ENCODE measurements at places on chromosomes 5 and 9.

- DNase-seq, result no peak
Measured at GRCh38 chr5:167638816-167639215, 652.6 kb upstream of the WWC1 start.

DNA sequence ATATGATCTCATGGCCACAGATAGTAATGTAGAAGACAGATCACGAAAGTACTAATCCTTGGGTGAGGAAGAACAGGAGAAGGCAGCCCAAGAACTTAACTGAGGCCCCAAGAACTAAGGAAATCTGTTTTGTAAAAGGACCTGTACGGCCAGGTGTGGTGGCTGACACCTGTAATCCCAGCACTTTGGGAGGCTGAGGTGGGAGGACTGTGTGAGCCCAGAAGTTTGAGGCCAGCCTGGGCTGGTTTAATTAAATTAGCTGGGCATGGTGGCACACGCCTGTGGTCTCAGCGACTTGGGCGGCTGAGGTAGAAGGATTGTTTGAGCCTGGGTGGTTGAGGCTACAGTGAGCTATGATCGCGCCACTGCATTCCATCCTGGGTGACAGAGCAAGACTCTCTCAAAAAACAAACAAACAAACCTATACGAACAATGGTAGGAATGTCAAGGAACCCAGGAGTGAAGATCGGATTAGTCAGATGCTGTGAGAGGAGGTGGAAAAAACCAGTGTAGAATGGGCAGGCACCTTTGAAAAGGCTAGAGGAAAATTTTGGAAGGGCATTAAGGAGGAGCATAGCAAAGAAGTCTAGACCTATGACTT is 283.8 kb upstream of the DMRT1 start:
- no peak for DNase-seq

DNA sequence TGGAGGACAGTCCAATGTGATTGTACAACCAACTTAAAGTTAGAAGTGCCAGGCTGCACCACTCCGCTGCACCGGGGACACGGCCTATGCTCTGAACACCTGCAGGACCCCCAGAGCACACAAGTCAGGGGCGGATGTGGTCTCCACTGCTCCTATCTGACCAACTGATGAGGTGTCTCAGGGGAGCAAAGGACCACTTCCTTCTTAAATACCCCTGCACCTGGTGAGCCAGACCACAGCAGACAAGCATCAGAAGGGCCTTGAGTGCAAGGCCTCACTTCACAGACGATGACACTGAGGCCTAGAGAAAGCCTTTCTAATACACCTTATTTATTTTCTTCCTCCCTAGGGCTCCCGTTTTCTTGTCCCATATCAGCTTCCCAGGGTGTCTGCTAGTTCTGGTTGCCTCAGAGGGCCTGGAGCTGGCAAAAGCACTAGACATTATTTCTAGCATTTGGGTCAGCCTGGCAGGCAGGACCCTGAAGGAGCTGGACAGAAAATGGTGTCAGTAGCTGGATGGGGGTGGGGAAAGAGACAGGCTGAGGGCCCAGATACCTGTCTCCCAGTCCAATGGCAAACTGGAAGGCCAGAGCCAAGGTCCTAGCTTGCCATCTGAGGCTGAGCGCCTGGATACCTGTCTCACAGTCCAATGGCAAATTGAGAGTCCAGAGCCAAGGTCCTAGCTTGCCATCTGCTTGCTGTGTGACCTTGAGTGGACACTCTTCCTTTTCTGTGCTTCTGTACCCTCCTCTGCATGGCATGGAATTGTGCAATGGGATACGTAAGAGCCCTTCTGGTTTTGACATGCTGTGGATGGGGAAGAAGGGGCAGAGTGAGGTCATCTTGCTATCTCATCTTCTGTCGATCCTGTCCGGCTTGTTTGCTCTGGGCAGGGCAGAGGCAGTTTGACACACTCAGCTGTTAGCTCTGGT is 9.0 kb downstream of the CCDC69 start:
- DNase-seq, result no peak

DNA sequence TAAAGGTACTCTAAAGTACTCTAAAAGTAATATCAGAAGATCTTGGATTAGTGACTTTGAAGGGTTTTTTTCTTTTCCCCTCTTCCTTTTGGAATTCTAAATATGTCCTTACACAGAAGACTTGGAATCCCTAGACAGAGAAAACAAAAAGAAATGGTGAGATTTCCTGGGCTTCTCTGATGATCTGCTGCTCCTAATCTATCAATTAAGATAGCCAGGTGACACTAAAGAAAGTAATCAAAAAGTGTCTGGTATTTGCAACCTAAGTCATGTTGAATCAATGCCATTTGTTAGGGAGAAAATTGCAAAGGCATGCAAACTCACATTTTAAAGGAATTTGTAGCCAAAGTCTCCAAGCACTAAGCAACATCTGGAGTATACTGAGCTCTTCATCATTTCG is 29.5 kb upstream of the MYO10 start:
- DNase-seq, result peak; percentile 17

GRCh38 chr5:136906545-136906944 is 541.2 kb upstream of the TRPC7 start:
- DNase-seq, result no peak

DNA sequence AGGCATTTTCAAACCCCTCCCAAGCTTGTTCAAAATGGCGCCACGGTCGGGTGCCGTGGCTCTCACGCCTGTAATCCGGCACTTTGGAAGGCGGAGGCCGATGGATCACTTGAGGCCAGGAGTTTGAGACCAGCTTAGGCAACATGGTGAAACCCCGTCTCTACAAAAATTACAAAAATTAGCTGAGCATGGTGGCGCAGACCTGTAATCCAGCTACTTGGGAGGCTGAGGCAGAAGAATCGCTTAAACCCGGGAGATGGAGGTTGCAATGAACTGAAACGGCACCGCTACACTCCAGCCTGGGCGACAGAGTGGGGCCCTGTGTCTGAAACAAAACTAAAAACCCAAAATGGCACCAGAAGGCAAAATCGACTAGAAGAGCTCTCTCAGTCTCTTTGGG is 142.0 kb downstream of the MTX3 start:
- no peak for DNase-seq

DNA sequence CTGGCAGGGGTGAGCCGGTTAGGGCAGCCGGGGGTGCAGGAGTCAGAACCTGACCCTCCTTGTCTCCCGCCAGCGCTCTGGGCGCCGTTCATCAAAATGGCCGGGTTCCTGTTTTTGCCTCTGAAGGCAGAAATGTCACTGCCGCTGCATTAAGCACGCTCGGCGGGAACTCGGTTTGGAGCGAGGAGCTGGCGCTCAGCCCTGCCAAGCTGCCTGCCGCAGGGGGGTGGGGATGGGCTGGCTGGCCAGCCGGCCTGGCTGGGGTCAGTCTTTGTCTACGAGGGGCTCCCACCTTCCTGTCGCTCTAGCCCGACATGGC is 63.7 kb downstream of the CXXC5 start:
- DNase-seq, result no peak

- DNase-seq, result no peak
Measured at GRCh38 chr9:133770076-133770777, 32.1 kb upstream of the SARDH start.

GRCh38 chr5:9622971-9623421 is 7.2 kb downstream of the TAS2R1 start:
- peak; percentile 92 for DNase-seq

GRCh38 chr9:110575169-110575568 is 4.4 kb downstream of the SVEP1 start:
- DNase-seq, result no peak

- no peak for DNase-seq
Measured at GRCh38 chr9:13095056-13095455, 184.4 kb downstream of the MPDZ start.

- peak; percentile 61 for DNase-seq
Measured at GRCh38 chr5:139708877-139709581, 60.9 kb downstream of the CXXC5 start.

DNA sequence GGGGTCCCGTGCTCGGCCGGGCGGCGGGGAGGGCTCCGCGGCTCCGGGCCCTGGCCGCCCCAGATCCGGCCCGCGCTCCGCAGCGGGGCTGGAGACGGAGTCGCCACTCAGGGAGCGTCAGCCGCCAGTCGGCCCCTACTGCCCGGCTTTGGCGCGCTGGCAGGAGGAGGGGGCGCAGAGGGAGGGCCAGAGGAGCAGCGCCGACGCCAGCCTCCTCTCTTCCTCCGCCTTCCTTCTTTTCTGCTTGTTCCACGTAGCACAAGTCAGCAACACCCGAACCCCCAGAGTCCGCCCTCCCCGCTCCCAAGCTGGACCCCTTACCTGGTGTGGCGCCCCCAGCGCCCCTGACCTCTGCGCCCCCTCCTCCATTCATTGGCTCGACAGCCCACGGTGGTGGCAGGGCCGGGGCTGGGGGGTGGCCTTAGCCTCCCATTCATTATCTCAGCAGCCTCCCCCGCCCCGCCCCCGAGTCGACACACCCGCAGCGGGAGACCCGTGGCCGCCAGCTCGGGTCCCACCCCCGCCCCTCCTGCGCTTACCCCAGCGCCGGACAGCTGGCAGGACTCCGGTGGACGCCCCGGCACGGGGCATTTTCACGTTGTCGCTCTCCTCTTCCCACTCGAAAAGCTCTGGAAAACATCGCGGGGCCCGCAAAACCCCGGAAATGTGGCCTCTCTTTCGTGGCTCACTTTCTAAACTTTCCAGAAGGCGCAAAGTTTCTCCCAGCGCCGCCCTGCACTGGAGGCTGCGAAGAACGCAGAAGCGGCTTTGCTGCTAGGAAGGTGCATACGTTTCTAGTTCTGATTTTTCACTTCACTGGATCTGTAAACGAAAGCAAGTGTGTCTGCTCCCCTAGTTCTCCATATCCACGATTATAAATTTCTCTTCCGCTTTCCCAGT is at the start of gene LPAR1:
Gene LPAR1, minus strand, starts transcription at position 140 of the 900 bp plus-strand sequence. CDS start 66,353 bp downstream, outside the sequence.
- DNase-seq, result peak; percentile 61

DNA sequence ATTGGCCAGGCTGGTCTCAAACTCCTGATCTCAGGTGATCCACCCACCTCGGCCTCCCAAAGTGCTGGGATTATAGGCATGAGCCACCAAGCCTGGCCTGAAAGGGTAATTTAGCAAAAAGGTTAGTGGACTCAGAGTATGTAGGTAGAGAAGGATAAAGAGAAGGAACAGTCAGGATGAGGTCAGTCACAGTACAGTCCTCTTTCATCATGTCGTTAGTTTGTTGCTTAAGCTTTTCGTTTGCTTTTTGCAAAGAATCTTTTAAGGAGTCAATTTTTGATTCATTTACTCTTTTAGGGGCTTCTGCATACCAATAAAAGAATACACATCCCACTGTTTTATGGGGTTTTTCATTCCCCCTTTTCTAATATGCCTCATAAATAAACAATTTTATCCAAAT is 17.8 kb upstream of the GBGT1 start:
- DNase-seq, result no peak

- DNase-seq, result no peak
Measured at GRCh38 chr9:37398464-37399025, 24.0 kb upstream of the GRHPR start.

DNA sequence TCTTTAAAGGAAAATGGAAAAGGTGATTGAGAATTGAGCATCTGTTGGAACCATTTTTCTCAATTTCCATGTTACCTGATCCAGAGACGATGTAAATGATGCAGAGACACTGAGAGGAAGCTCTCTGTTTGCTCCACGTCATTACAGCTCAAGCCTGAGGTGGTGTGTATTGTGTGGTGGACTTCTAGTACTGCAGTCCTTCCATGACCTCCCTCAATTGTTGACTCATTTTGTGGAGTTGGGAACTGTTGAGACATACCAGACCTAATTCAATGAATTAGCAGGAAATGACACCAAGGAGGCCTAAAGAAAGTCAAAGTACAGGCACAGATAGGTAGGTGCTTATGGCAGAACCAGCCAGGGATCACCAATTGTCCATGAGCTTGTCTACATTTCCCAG is 15.6 kb upstream of the LVRN start:
- peak; percentile 39 for DNase-seq

GRCh38 chr9:71333321-71333720 is 211.9 kb upstream of the TRPM3 start:
- no peak for DNase-seq

GRCh38 chr5:6407558-6408259 is 29.4 kb upstream of the MED10 start:
- no peak for DNase-seq

GRCh38 chr5:140250386-140250785 is 52.5 kb downstream of the PFDN1 start:
- no peak for DNase-seq

DNA sequence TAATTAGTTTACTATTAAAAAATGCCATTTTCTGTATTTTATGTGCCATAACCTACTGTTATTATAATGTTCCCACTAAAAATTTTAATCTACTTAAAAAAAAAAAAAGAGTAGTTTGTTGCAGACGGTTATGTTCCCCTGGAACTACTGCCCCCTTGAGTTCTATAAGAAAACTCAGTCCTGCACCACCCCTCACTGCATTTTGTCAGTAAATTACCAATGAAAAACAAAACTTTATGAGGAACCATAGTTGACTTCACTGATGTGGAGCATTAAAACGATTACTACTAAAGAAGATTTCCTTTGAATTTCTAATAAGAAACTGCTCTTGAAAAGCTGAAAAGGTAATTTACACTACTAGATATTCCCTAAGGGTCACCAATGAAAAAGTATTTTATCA is 288.7 kb downstream of the FBXL17 start:
- peak; percentile 26 for DNase-seq

DNA sequence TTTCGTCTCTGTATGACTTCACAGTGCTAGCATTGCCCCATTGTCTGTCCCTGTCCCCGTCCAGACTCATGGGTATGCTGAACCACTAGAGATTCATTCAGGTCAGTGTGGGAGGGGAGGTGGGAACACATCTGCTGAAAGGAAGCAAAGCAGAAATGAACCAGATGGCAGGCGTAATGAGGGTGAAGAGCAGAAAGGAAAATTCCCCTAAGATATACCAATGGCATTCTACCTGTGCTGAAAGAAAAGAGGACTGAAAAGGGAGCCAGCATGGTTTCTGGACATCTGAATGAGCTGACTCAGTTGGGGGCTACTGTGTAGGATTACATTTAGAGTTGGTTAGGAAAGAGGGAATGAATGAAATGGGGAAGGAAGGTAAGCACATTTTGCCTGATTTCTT is 678.7 kb downstream of the MAT2B start:
- no peak for DNase-seq

DNA sequence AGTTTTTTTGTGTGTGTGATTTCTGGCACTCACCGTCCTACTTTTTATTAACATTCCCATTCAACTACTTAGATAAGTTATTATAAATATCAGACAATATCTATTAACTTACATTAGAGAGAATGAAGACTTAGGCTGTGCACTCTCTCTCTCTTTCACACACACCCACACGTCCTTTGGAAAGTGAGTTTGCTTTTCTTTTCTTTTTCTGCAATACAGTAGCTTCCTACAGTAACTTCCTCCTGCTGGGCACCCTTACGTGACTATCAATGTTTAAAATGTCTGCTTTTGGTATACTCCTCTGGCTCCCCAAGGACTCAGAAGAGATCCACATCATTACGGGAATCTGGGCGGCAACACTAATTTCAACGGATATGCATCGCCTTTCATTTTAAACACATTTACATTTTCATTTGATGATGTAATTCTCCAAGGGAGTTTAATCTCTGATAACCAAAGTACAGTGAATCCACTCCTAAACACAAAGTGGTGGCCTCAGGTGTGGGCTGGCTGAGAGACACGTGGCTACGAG is 179.5 kb downstream of the MAPKAP1 start:
- peak; percentile 29 for DNase-seq

- DNase-seq, result peak; percentile 83
Measured at GRCh38 chr5:79560771-79561524, 47.0 kb upstream of the HOMER1 start.

GRCh38 chr5:57805170-57805569 is 322.6 kb upstream of the ACTBL2 start:
- DNase-seq, result no peak

GRCh38 chr5:135031813-135032694 is 2.0 kb downstream of the PITX1 start:
- DNase-seq, result no peak
